ENCODE measurements at places on chromosomes 6 and 20.

DNA sequence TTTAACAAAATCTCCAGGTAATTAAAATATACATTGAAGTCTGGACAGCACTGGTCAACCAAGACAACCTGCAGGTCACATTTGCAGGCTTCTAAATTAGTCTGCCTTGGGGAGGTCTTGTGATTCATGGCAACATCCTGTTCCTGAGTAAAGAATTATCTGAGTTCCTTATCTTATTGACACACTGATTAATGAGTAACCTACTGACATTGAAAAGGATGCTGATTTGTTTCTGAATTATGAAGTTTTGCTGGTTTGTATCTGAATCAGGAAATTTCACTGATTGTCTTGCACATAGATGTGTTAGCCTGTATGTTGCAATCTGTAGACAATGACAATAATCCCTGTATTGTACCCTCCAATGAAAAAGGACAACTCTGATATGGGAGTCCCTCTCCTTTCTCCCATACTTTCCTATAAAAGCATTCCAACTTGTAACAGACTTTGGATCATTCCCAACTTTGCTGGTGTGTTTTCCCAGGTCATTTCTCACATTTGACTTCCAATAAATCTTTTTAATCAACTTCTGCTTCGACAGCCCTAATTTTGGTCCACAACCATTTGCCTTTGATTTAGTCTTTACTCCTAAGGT, 80.0 kb downstream of the LAMP5 start:
- DNase-seq: no peak

DNA sequence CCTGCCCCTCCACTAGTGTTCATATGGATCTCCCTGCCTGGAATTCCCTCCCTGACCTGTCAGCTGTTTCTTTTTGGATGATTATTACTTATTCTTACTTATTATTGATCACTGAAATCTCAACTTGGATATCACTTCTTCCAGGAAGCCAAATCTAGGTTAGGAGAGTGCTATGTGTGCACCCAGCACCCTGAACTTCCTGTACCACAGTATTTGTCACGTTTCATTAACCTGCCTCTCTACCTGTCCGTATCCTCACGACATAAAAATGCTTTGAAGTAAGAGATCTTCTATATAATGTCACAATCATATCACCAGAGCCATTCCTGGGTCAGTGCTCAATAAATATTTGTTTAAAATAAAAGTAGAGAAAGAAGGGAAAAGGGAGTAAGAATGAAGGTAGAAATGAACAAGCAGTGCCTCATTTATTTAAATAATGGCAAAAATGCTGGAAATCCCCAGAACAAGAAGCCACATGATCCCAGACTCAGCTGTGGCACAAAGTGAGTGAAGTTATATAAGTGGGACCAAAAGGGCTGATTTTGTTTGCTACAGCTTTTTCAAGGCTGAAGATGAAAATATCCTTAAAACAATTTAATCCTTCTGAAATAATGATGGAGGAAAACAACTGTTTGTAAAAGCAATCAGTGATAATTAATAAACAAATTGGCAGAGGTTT, 88.0 kb upstream of the MANEA start:
- DNase-seq: no peak

GRCh38 chr6:16474772-16475493, 236.5 kb downstream of the GMPR start:
- DNase-seq: no peak

DNA sequence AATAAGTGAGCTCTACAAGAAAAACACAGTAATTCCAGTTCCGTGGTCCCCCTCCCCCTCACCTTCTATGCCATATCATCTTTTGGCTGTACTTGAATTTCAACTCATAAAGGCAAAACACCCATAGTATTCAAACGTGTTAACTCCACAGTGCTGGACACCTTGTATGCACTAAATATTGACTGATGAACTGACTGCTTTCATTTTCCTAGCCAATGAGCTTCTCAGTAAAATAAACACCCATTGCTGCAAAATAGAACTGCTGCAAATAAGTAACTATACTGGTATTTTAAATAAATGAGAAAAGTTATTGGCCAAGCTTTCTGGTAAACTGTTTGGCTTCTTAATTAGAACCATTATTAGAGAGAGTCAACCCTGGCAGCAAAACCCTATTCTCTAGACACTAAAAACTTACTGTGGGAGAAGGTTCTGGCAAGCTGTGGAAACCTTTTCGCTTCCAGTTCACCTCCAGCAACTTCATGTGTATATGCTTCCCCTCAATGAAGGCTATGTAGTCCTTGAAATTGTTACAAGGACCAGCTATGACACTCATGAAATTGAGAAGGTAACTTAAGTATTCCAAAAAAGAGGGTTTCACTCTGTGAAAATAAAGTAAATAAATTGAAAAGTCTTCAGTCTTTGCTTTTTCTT, 86.0 kb downstream of the MBOAT1 start:
- DNase-seq: no peak

GRCh38 chr6:52227495-52227894, 16.8 kb downstream of the IL17F start:
- no peak for DNase-seq

- DNase-seq: no peak
Observed at GRCh38 chr6:35603326-35604202, 85.2 kb downstream of the FKBP5 start.

- no peak for DNase-seq
Observed at GRCh38 chr6:111468329-111469012, 14.5 kb downstream of the REV3L start.

- no peak for DNase-seq
Observed at GRCh38 chr6:140108167-140108566, 733.7 kb upstream of the CITED2 start.

GRCh38 chr6:168835991-168836390, 395.0 kb downstream of the SMOC2 start:
- DNase-seq: no peak

- DNase-seq: no peak
Observed at GRCh38 chr6:168216117-168216516, 103.5 kb downstream of the DACT2 start.

DNA sequence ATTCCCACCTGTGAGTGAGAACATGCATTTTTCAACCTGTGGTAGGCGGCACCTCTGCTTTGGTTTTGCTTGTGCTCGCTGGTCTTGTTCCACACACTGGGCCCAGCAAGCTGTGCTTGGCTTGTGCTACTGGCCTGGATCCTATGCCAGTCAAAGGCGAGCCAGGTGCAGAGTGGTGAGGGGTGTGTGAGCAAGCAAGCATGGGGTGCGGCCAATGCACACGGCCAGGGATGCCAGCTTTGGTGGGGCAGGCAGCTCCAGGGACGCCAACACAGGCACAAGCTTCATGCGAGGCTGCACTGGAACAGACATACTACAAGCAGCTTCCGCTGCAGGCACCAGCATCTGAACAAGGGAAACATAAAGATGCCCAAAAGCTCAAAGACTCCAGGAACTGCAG, 654.9 kb upstream of the EYS start:
- no peak for DNase-seq

DNA sequence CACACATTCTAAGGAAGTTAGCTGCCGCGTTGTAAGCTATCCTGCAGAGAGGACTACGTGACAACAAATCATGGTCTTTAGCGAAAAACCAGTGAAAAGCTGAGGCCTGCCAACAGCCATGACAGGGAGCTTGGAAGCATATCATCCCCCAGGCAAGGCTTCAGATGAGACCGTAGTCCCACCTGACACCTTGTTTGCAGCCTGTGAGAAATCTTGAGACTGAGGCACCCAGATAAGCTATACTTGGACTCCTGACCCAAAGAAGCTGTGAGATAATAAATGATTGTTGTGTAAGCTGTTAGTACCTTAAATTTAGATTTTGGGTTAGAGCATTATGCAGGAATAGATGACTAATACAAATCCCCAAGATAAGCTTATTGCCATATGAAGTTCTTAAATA, 45.4 kb upstream of the SENP6 start:
- DNase-seq: peak; percentile 22

GRCh38 chr20:48476854-48477253, 350.9 kb downstream of the PREX1 start:
- DNase-seq: no peak

DNA sequence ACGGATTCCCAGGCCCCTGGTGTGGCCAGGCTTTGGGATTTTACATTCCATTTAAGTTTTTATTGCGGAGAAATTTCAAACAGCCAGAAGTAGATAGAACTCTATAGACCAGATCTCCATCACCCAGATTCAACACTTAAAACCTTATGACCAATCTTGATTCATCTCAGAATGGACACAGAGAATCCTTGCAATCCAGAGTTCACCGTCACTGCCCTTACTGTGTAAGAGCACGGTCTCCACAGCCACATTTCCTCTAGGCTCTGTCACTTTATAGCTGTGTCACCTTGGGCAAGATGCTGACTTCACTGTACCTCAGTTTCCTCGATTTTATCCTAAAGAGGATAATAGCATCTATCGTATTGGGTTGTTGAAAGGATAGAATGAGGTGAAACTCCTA, 979 bp downstream of the ZNF133 start:
- DNase-seq: no peak
